Stimulated activated CD8-positive, alpha-beta memory T cell treated with anti-CD3 and anti-CD28 coated beads, Interleukin-7, amount 100 ng/mL, for 48 hours (primary cell): ENCODE measurements at places on chromosomes 12 and 14.
A peak's percentile ranks its signal among the peaks of the same experiment; 100 is the strongest.

DNA sequence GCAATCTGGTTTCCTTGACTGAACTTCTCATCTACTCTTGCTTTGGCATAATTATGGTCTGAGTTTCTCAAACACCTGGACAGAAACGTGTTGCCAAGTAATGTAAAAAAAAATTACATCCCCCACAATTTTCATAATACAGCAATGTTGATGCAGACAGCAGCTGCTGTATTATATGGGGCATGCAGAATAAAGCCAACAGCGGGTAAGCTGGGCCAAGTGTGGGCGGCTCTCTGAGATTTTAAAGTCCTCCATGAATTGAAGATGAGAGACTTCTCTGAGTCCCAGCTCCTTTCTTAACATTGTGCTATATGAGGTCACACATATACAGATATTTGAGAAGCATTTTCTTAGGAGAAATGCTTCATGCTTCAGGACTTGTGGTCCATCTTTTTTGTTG is 881.2 kb downstream of the GALC start:
- DNase-seq, result no peak

DNA sequence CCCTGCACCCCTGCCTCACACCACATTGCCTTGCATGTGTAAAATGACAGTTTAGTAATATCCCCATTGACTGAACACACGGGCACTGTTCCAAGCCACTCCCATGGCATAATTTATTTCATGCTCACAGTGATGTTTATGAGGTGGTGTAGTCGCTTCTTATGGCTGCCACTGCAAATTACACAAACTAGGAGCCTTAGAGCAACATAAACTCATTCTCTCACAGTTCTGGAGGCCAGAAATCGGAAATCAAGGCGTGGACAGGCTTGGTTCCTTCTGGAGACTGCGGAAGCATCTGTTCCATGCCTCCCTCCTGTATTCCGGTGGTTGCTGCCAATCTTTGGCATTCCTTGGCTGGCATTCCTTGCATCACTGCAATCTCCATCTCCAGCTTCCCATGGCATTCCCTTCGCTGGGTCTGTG is 97.3 kb downstream of the RIN3 start:
- no peak for DNase-seq

GRCh38 chr12:93572712-93573551 is 457 bp downstream of the SOCS2 start:
- no peak for DNase-seq

DNA sequence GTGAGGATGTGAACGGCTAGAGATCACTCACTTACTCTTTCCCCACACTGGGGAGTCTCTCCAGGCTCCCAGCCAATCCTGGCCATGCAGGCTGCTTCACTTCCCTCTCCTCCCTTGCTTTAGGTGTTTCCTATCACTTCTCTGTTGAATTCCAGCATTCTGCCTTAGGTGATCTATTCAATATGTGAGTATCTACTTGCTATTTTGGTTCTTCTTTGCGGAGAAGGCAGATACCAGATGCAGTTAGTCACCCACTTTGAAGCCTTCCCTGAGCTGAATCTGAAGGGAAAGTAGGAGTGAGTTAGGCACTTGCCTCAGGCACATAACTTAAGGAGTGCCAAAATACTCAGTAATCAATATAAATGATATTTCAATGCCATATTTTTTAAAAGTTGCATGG is 36.0 kb upstream of the FAR2 start:
- DNase-seq, result no peak

GRCh38 chr12:26939953-26940352 is 1.7 kb downstream of the FGFR1OP2 start:
- DNase-seq, result no peak

DNA sequence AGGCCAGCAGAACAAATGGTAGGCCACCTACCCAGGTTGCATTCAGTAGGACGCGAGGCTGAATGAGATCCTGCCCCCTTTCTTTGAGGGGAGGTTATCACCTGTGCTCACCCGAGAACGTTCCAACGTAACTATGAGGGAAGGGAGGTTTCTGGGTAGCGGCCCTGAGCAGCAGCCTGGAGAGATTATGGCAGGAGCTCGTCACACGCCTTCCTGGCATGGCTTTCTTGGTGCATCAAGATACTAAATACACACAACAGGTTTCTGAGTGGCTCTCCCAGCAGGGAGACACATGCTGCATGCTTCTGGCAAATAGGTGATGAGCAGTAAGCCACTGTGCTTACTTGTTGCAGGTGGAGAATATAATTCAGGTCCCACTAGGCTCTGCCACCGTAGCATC is 147.7 kb downstream of the CALM1 start:
- no peak for DNase-seq

DNA sequence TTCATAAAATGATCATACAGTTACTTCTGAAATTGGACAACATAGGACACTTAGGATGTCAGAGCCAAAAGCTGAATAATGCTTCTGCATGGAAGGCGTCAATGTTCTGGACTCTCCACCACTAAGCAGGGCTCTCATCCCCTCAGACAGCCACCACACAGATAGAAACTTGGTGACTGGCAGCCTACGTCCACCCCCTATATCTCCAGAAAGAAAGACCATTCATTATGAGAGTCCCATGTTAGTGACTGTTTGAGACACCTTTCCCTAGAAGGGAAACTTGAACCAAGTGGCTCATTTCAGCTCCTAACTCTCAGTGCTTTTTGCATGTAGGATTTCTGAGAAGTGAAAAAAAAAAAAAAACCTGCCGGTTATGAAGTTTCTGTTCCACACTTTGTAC is 251.0 kb upstream of the FKBP4 start:
- DNase-seq, result peak; percentile 9
